Umbilical cord (tissue), 2 donors: ENCODE measurements at places on chromosomes 16 and 17. TPM values are rescaled to one million over a fixed set of nuclear protein-coding genes. Genes with fewer than 3 reads are reported as not detected.

TP53TG3B gene
- total RNA-seq, result not detected

TEKT1 gene
- total RNA-seq, result 0.72 TPM

PIRT gene
- total RNA-seq, result 0.24 TPM

DNA sequence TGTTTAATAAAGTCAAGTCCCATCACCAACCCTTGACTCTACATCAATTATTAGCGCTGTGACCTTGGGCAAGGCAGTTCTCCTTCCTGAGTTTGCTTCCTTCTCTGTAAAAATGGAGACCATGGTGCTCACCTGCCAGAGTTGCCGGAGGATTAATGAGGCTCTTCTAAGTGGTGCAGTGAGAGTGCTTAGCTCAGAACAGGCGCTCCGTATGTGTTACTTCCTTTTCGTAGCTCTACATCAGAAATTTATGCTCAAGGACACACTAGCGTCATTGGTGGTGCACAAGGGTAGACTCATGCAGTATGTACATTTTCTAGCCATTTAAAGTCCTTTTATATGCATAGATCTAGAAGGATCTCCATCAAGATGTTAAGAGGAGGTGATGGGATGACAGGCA is 17.4 kb upstream of the CMIP start:
- no peak for DNase-seq

DNA sequence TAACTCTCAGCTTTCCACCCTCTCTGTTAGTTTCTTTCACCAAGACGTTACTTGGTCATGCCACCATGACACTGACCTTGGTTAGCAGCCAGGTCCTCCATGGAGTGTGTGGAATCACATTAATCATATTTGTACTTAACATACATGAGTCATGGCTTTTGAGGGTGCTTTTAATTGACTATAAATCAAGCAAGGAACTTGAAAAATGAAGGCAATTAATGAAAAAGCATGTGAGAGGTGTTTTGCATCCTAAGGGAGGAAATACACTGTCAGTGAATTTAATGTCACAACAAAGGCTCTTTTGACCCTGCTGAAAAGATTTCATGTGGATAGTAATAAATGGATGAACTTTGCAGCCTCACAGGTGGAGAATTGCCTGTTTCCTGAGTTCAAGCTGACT is 240.7 kb downstream of the CDH13 start:
- DNase-seq, result no peak
